Hematopoietic multipotent progenitor cell treated with erythropoietin and hydrocortisone succinate and interleukin-3 and kit ligand, for 8 days (in vitro differentiated cells): ENCODE measurements at places on chromosomes 7 and 10.

DNA sequence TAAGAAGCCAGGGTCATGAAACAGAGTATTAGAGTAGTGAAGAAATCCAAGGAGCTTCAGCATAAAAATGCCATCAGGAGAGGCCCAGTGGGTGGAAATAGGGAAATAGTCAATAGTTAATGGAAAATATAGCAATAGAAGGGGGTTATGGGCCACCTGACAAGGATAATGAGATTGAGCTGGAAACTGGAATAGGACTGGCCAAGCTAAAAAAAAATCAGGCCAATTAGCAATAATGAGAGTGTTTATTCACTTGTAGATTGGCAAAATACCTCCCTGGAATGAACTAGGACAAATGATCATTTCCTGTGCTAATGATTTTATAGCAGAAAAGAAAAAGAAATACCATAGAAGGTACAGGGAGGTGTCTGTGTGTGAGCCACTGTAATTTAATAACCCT, 97.9 kb downstream of the PLCE1 start:
- no peak for DNase-seq

- DNase-seq, result no peak
Measured at GRCh38 chr10:13978533-13979115, 352.1 kb downstream of the FRMD4A start.

DNA sequence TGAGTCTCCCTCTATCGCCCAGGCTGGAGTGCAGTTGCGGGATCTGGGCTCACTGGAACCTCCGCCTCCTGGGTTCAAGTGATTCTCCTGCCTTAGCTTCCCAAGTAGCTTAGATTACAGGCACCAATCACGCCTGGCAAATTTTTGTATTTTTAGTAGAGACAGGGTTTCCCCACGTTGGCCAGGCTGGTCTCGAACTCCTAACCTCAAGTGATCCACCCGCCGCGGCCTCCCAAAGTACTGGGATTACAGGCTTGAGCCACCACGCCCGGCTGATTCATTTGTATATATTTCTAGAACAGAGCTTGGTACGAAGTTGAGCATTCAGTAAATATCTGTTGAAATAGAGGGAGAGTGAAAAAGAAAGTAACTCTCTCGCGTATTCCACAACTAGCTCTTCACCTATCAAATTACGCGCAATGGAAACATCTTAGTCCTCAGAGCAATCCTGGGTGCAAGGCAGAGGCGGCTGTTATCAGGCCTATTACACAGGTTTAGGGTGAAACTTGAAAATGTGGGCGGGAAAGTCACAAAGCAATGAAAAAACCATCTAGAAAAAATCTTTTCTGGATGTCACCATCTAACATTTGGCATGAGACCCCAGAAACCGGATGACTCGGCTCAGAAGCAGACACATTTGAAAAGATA, 707 bp upstream of the GHITM start:
- no peak for DNase-seq

- DNase-seq, result no peak
Measured at GRCh38 chr7:46814516-46815250, 767.2 kb downstream of the TNS3 start.

- DNase-seq, result no peak
Measured at GRCh38 chr7:158959021-158959717, 102.8 kb downstream of the DYNC2I1 start.

GRCh38 chr7:74514131-74514591, 60.5 kb downstream of the GTF2IRD1 start:
- DNase-seq, result no peak

GRCh38 chr7:116307253-116307652, 96.9 kb downstream of the TES start:
- no peak for DNase-seq

GRCh38 chr7:121339082-121339481, 10.3 kb downstream of the WNT16 start:
- DNase-seq, result no peak

GRCh38 chr7:83457022-83457892, 191.7 kb downstream of the SEMA3E start:
- no peak for DNase-seq

DNA sequence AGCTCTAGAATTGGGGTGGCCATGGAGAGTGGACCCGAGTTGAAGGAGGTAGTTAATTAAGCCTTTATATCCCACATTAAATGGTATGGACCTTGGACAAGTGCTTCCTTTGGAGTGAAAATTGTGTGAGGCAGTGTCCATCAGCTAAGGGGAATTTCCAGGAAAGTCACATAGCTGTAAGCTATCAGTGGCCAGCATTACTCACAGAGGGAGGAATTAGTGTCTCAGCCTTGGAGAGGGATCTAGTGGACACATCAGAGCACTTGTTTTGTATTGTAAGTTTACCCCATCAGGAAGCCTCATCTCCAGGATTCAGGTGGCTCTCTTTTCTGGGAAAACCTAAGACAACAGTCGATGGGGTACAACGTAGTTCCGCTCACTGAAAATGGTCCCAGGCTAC, 416.7 kb downstream of the TFEC start:
- no peak for DNase-seq

- no peak for DNase-seq
Measured at GRCh38 chr7:98703916-98704315, 86.8 kb downstream of the NPTX2 start.

- no peak for DNase-seq
Measured at GRCh38 chr7:16083931-16084330, 337.4 kb downstream of the CRPPA start.

DNA sequence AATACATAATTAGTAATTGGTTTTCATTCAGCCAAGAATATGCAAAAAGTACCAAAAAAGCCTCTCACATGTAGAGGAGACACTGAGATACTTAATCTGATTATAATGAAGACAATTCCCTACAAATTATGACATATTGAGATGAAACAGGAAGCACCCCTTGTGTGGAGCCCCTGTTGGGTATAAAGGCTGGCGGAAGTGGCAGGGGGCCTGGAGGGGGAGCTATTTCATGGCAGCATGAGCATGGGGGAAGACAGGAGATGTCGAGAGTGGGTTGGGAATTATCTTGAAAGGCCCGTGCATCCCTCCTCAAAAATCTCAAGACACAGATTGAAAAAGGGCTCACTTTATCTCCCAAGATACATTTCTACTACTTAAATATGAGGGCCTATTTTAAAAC, 96.9 kb downstream of the PIP4K2A start:
- no peak for DNase-seq

GRCh38 chr7:105319578-105319977, 69.1 kb downstream of the SRPK2 start:
- DNase-seq, result no peak

DNA sequence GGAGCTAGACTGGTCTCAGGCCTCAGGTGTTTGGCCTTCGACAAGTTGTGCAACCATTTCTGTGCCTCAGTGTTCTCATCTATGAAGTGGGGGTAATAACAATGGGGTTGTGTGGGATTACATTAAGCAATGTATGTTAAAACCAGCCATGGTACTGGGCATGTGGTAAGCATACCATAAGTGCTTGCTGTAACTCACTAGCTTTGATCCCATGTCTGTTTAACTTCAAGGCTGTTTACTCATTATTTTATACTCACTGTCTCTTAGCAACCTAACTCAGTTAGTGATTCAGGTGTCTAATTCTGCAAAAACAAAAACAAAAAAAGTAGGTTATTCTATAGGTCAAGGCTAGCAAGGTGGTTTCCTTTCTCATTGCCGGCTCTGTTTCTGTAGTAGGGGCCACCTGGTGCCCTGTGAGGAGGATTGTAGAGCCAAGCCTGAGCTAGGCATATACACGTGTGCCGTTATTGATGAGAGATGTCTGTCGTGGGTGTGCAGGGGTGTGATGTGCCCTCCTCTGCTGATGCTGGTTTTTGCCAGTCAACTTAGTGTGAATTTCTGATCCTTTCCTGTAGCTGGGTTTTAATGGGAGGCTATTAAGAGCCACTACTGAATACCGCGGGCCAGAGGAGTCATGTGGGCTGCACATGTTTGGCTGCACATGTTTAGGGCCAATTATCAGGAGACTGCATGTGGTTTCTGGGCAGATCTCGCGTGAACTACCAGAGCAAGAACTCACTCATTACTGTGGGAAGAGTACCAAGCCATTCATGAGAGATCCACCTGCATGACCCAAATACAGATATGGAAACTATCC, 56.2 kb downstream of the EEPD1 start:
- DNase-seq, result no peak

GRCh38 chr7:28243861-28244260, 63.3 kb upstream of the JAZF1 start:
- no peak for DNase-seq

DNA sequence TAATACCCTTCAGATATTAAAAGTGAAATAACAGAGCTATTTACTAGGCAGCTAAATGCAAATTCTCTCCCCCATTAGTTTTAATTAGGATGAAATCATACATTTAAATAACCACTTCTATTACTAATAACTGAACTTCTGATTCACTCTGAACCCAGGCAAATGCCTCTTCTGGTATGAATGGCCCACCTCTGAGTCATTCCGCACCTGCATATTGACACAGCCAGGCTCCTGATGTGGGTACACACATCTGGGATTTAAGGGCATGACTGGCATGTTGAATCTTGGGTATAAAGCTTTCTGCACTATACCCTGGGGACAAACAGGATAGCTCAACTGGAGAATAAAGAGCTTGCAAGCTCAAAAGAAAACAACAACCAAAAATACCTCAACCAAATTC, 140.9 kb downstream of the AUTS2 start:
- DNase-seq, result no peak

- DNase-seq, result no peak
Measured at GRCh38 chr7:30644286-30644955, 37.8 kb downstream of the CRHR2 start.

DNA sequence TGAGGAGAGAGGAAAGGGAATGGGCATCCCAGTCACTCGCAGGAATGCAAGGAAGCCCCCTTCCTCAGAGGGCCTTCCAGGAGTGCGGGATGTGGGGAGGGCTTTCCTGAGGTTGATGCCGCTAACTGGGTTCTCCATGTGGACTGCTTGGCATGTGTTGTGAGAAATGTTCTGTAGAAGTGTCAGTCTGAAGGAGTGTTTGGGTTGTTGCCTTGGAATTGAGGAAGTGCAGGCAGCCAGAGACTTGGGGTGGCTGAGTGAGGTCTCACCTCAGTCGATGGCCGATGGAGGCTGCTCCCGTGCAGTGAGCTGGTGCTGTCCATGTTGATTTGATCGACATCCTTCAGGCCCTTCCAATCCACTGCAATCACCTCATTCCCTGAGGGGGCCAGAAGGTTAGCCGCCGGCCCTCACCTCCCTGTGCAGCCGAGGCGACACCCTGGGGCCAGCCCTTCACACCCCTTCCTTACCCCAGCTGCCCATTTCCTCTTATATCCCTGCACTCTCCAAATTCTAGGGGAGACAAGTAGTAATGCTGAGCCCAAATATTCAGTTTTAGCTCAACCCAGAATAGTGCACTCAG, 2.7 kb downstream of the FAM131B start:
- no peak for DNase-seq

DNA sequence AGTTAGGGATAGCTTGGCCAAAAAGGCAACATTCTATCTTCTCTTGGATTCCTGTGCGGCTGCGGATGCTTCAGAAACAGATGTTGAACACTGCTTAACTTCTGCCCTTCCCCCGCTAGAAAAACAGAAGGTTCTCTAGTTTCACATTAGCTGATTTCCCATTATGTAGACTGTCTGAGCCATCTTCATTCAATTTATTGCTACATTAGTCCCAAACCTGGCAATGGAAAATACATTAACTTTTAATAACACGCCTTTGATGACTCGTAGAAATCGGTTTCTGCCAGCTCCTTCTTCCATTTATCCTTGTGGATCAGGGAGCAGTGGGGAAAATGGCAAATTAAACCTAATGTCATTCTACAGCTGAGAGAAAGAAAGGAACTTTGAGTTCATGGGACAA, 119.9 kb downstream of the SLC16A9 start:
- no peak for DNase-seq

DNA sequence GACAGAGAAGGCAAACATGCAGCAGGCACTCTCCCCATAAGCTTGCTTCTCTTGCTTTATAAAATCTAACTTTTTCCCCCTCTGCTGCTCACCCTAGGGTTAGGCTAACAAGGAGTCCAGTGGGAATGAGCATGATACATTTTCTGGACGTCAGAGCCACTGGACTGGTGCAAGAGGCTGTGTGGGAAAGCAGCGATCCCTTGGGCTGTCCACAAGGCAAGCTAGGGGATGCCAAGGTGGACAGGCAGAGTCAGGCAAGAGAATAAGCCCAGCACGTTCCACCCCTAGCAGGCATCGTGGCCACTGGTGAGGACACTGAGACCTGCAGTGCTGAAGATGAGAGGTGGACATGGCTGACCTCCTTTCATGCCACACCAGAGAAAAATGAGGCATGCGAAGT, 290.9 kb upstream of the ZMIZ1 start:
- DNase-seq, result no peak

DNA sequence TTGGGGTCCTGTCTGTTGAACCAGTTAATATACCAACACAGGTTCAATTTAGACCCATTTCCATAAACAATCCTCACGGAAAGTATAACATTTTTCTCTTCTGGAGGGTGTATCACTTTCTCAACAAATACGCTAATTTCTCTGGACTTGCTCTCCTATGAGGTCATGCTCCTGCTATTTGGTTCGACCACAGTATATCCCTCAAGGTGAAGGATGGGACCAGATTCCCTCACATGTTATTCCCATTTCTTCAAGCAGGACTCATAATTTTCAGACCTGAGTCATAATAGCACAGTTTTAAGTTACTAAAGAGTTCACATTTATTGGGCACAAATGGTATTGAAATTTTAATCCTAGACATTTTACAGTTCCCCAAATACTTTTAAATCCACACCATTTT, 57.2 kb downstream of the ADAM12 start:
- DNase-seq, result no peak

DNA sequence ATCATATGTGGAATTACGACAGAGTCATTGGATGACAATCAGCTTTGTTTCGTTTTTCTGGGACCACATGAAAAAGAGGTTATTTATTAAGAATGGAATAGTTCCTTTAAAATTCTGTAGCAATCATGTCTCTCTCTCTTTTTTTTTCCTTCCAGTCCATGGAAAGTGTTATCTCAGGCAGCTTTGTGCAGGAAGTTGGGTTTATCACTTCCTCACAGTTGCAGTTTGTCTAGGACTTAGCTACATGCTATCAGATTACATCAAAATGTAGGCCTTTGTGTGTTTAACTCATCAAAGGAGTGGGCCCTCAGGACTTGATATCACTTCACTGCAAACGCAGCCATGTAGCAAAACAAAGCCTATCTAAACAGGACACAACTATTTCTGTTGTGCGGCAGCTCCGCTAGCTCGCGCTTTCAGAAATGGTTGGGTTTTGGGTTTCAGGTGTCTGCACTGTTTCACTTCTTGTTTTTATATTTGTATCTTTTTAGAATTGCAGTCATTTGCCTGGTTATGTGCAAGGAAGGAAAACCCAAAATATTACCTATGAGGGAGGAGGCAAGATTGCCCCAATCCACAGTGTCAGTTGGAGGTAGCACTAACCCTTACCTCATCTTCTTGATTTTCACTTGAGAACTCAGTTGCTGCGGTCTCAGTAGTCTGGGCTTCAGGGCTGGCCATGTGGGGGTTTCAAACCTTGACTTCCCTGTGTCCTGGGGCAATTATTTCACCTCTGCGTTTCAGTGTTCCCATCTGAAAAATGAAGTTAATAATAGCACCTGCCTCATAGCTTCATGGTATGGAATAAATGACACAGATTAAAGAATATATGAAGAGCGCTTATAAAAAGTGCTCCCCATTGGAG, 66.7 kb downstream of the HHEX start:
- peak; percentile 97 for DNase-seq
